ENCODE measurements at places on chromosomes 13 and 19.

- no peak for DNase-seq
Measured at GRCh38 chr19:16327911-16328823, 3.5 kb downstream of the KLF2 start.

GRCh38 chr13:51894239-51894638, 32.5 kb downstream of the CCDC70 start:
- no peak for DNase-seq

DNA sequence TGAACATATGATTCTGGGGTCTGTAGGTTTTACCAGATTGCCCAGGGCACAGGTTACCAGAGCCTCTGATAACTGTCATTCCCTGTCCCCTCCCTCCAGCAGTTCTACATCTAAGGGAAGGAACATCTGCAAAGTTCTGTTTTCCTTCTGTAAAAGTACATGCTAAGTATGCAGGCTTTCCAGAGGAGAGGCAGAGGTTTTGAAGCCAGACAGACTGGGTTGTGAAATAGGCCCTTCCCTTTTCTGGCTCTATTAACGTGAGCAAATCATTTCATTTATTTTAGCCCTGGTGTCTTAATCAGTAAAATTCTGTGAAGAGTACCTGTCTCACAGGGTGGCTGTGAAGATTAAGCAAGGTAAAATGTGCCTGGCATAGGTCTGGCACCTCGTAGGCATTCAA, 66.1 kb upstream of the C1QTNF9 start:
- DNase-seq: no peak

GRCh38 chr19:37304190-37304883, 66.6 kb upstream of the ZNF527 start:
- DNase-seq: no peak

DNA sequence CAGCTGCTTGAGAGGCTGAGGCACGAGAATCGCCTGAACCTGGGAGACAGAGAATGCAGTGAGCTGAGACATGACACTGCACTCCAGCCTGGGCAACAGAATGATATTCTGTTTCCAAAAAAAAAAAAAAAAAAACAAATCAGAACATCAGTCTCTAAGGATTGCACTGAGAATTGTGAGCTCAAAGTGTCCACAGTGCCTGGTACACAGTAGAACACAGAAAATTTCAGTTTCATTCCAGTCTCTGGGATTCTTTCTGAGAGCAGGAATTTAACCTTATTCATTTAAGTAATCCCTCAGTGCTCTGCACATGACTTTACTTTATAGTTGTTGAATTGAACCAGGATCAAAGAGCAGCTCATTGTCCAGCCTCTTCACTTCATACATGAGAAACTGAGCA, 25.9 kb upstream of the GATAD2A start:
- DNase-seq: no peak

- DNase-seq: no peak
Measured at GRCh38 chr19:22628401-22628800, 5.7 kb upstream of the ZNF492 start.

DNA sequence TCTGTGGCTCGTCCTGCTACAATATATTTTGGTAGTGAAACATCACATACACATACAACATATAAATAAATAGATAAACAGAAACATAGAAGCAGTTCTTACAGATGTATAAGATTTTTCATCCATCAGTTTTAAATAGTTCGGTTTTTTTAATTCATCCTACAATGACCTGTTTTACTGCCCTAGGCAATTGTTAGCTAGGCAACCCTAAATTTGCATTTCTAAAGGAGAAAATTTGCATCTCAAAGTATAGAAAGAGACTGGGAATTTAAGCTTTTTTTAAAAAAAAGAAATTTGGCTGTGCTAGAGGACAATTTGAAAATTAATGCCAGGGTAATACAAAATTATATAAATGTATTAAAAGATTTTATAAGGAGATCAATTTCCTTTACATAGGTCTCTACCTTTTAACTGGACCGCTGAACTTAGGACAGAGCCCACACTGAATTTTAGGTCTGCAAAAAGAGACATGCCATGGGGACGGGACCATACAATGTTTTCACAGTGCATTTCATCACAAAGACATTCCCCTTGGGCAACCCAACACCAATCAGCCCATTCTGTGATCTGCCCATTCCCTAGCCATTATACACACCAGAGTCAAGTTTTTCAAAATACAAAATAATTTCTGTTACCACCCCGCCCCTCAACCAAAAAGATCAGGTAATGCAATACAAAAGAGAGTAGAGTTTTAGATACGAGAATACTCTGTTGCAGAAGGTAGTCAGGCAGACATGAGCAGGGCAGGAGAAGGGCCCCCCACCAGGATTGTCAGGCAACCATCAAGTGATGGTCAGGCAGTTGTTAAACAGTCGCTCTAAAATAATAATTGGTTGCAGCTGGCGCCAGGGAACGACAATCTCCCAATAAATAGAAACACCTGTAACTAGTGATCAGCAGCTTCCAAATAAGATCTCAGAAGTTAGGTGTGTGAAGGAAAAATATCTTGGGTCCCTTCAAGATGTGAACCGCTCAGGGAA, 299.7 kb upstream of the SGCG start:
- no peak for DNase-seq

DNA sequence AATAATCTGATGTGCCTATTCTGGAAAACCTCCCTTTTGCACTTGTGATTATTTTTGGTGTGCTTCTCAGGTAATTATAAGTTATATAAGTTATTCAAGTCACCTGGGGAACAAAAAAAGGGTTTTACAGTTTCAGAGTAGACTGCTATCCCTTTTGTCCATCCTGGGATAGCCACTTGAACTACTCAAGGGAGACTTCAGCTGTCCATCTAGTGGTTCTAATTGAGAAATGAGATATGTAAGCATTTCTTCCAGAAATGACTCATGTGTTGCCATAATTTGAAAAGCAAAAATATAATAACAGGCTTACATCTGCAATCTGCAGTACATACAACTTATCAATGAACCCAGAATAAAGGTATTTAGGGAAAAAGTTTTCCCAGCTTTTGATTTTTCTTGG, 20.4 kb downstream of the UBL3 start:
- DNase-seq: no peak

DNA sequence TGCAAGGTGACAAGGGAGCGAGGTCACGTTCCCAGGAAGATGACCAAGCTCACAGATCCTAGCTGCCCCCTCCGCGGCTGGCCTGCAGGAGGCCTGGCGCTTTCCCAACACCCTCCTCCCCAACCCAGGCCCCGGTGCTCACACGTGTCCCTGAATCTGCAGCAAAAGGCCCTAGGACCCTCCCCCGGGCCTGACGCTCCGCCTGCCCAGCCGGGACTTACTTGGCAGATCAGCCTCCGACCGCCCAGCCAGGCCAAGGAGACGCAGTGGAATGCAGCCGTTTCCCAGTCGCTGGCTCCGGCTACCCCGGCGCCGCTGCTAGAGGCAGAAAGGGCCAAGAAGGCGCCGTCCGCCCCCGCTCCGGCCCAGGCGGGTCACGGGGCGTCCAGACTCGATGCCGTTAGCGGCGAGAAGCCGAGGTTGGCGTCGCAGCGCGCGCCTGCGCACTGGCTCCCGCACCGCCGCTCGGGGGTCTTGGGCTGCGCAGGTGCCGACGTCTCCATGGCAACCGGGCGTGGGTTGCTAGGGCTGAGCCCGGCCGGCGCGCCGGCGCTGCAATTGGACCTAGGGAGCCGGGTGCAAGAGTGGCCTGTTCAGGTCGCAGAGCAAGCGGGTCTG, at the start of gene PNMA8A:
PNMA8A (minus strand) TSS at position 448 of the 618 bp plus-strand sequence. CDS start 528 bp downstream, outside the sequence.
- DNase-seq: no peak

DNA sequence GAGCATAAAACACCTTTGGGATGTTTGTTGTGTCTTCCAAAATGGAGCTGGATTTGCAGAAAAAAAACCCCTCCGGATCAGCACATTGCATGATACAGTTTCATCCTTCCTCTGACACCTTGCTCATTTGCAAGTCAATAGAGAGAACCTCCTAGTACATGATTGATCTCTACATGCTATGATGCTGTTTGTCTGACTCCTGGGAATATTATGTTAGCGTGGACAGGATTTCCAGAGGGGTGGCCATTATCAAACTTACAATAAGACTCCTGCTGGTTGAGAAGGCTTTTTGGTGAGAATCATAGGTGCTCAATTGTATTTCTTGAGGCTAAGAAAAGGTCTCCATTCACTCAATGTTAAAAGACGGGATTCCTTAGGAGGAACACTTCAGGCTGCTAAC, 75.9 kb upstream of the SCEL start:
- DNase-seq: no peak

DNA sequence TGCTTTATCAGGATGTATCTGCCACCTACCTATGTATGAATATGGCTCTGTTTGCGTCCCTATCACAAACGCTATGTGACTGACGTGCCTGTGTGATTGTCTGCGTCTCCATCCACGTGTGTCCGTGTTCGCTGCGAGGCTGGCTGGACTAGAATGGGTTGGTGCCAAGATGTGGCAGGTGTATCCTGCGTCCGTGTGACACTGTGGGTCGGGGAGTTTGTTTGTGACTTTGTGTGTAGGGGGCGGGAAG, 6.7 kb upstream of the HOOK2 start:
- no peak for DNase-seq

DNA sequence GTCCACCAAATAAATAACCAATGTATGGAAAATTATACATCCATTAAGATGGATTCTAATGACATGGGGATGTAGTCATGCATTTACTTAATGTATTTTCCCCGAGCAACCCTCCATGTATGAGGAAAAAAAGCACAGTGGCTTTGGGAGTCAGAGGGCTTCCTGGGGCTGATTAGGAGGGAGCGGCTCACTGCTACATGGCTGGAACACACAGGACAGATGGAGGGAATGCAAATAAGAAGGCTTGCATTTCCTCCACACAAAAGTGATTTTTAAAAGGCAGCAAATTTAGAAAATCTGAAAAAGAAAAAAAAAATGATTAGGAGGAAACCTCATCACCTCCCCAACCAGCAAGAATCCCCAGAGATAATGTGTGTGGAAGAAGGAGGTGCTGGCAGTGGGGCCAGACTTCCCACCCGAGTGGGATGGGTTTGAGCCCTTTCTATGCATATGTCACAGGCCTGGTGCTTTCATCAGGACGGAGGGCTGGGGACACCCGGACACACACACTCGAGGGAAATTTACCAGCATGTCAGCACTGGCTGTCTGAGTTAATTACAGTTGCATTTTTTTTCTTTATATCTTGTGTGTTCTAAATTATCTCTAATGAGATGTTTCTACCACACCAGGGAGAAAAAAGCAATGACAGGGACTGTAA, 118.9 kb downstream of the USP12 start:
- no peak for DNase-seq

GRCh38 chr13:28560612-28561011, 65.7 kb upstream of the FLT1 start:
- DNase-seq: no peak
